ENCODE measurements at places on chromosomes 3 and 15.

DNA sequence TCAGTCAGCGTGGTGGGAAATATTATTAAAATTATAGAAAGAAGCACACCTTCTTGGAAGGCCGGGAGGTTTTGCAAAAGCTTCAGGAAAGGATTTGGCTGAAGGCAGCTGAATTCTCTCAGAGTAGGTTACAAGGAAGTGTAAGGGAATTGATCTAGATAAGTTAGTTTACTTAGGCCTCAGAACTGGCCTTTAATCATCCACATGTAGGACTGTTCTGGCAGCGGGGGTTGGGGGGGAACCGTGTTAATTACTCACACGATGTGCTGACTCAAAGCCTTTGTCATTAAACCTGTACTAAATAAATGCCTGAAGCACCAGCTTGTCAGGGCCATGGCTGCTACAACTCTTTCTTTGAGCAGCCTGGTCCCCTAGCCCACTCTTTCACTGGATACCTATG is 12.8 kb downstream of the ASB14 start:
- H3K36me3 ChIP-seq: no peaks in the 10 kb centered on the region
- H3K27me3 ChIP-seq: no peaks in the 10 kb centered on the region
- no peak for DNase-seq
- H3K27ac ChIP-seq: no peak overlapping the region

DNA sequence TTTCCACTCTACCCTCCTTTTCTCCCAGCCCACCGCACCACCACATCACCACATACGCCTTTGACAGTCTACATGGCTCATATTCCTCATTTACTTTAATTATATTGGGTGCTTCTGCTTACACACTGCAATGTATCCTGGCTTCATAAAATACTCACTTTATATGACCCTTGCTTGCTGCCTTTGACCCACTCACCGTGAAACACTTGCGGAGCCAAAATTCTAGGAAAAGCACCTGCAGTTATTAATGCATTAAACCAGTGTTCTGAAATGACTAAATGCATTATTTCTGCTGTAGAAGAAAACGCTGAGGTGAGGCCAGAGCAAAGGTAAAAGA is 217.5 kb upstream of the ICE2 start:
- no peak overlapping the region for H3K4me3 ChIP-seq
- no peaks in the 10 kb centered on the region for H3K27me3 ChIP-seq
- no peak for DNase-seq
- no peak overlapping the region for H3K27ac ChIP-seq

DNA sequence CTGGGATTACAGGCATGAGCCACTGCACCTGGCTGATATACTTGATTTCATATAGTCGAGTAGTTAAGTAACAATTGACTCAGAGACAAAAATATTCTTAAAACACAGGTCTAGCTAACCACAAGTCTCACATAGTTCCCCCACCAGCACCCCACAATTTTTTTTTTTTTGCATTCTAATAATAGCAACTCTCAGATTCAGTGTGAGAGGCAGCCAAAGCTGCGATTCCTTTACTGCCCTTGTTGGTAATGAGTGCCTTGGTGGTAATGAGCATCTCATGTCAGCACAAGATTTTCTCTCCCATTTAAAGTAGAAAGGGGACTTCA is 72.5 kb downstream of the WWTR1 start:
- DNase-seq: no peak
- no peaks in the 10 kb centered on the region for H3K27me3 ChIP-seq
- no peak overlapping the region for H3K4me3 ChIP-seq
- no peaks in the 10 kb centered on the region for H3K4me1 ChIP-seq
- no peaks in the 10 kb centered on the region for H3K36me3 ChIP-seq

DNA sequence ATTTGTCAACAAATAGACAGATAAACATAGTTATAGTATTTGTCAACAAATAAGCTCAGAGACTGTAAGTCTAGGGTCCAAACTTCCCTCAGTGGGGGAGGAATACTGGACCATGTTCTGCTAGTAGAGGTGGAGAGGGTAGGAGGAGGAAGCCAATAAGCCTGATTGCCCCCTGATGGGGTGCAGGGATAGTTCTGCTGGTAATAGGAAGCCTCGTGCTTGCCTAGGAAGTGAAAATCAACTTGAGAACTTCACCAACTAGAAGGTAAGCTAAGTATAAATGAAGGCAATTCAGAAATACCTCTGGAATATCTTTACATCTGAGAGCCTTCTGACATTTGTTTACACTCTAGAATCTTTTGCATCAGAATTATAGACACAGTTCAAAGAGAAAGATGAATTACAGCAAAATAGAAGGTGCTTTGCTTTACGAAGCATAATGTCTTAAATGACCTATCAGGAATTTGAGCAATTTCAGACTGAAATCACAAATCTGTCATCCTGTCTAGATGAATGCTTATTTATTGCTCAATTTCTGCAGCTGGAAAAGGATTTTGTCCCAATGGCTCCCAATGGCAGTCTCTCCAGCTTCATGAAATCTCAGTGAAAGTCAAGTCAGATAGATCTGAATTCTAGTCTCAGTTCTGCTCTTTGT is 225.6 kb upstream of the TBC1D5 start:
- no peaks in the 10 kb centered on the region for H3K36me3 ChIP-seq
- H3K4me3 ChIP-seq: no peak overlapping the region
- no peaks in the 10 kb centered on the region for H3K27me3 ChIP-seq
- no peak overlapping the region for H3K27ac ChIP-seq
- H3K4me1 ChIP-seq: no peaks in the 10 kb centered on the region

- no peaks in the 10 kb centered on the region for H3K27me3 ChIP-seq
- no peaks in the 10 kb centered on the region for H3K36me3 ChIP-seq
- no peak for DNase-seq
Measured at GRCh38 chr3:86865506-86865905, 125.4 kb downstream of the VGLL3 start.

DNA sequence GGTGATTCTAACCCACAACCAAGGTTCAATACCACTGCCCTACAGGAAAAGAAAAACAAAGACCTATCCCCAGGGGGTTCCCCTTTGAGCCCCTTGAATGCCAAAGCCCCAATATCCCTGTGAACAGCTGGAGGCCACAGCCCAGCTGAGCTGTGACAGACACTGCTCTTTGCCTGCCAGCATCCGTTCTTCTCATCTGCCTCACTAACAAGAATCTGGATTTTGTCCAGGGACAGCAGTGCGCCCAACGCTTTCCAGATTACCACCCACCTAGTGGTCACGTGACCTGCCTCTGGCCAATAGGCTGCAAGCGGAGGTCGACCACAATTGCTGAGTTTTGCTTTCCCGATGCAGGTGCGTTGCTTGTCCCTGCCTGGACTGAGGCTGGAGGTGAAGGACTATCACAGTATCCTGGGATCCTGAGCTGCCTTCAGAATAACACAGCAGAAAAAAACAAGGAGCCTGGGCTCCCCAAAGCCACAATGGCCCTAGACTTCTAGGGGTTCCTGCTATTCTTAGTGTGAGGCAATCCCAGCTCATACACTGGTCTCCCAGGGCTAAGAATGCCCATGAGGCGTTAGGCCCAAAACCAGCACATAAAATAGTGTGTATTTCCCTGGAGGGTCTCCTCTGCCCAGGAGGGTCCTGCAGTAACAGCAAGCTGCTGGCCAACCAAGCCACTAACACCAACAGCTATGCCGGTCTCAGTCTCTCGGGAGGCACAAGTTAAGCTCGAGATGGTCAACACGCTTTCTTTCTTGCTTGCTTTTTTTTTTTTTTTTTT is 13.8 kb downstream of the BDH1 start:
- no peaks in the 10 kb centered on the region for H3K4me1 ChIP-seq
- H3K27me3 ChIP-seq: no peaks in the 10 kb centered on the region
- H3K36me3 ChIP-seq: no peaks in the 10 kb centered on the region
